ENCODE measurements at places on chromosomes 16 and 17.

GRCh38 chr16:67517661-67518423, 10.8 kb upstream of the RIPOR1 start:
- DNase-seq = no peak

- DNase-seq = no peak
These were observed 27.8 kb upstream of the C16orf78 start for GRCh38 chr16:49345829-49346228.

GRCh38 chr16:51154271-51155171, 3.5 kb upstream of the SALL1 start:
- no peak for DNase-seq

DNA sequence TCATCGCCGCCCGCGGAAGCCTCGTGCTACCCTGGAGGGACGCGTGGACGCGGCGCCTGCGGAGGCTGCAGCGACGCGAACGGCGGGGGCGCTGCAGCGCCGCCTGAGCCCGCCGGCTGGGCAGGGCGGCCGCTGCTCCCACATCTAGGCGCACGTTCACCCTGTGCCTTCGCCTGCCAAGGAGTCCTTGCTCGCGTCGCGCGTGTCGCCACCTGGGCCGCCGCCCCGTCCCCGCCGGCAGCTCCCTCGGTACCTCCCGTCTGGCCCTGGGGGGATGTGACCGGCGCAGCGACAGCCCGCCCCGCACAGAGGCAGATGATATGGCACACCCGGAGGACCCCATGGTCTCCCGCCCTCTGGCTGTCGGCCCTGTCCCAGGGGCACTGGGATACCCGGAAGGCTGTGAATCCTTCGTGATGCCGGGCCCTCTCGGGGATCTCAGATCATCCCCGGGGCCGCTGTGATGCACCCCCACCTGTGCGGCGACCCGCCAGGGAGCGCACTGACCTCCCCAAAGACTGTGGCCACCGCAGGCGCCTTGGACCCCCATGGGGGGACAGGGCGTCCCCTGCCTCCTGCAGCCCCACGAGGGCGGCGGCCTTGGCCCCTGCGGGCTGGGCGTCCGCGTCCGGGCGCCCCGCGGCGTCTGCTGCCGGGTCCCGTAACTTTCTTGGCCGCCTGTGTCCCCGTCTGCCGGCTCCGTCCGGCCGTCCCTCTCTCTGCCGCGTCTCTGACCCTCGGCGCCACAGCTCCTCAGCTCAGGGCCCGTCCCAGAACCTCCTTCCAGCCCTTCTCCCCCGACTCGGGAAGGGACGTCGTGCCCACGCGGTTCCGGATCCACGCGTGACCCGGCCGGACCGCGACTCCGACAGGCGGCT, 689 bp upstream of the TBC1D24 start:
- DNase-seq = peak; percentile 26

DNA sequence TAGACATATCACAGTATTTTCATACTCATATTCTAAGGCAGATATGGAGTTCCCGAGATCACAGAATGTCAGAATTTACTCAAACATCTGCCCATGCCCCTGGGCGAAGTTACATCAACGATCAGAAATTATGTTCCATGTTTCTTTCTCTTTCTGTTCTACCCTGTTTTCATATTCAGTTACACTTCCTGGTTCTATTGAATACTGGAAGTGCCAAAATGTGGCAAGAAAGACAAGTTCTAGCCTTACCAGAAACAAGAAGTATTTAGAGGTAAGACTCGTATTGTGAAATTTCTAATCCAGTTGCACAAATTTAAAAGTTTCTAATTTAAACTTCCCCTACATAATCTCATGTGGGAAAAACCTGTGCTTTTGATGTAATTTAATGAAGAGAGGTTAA, 36.1 kb downstream of the KCNJ2 start:
- no peak for DNase-seq

DNA sequence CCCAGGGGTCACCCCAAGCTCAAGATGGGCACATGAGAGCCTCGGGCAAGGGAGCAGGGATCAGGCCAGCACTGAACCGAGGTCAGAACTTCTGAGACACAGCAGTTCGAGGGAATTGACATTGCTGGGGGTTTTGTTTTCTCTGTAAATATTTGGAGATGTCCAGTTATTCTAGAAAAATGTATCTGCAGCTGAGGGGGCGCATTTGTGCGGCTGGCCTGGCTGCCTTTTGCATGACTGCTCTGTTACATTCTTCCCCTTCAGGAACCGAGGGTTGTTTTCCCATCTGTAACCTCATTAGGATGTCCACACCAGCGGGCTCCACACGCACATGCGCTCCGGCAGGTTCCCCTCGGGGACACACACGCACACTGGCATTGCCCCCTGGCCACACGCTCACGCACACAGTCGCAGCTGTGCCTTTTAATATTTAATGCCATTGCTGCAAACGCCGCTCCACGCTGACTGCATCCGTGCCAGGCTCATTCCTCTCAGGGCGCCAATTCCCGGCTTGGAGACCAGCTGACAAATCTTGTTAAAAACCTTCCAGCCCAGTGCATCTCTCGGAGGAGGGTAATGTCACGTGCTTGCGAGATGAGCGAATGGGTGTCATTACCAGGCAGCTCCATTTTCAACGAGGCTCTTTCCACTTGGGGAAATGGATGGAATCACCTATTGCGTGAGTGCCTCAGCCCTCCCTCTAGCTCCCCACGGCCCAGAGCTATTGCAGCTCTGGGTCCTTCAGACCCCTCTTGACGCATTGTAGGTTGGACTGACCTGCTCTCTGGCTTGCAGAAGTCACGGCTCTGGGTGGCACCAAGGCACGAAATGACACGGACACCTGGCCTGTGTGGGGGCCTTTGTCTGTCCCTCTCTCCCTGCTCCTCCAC, 13.1 kb downstream of the CCR7 start:
- no peak for DNase-seq

- DNase-seq = no peak
These were observed 3.4 kb upstream of the SLC38A10 start for GRCh38 chr17:81298325-81298990.

DNA sequence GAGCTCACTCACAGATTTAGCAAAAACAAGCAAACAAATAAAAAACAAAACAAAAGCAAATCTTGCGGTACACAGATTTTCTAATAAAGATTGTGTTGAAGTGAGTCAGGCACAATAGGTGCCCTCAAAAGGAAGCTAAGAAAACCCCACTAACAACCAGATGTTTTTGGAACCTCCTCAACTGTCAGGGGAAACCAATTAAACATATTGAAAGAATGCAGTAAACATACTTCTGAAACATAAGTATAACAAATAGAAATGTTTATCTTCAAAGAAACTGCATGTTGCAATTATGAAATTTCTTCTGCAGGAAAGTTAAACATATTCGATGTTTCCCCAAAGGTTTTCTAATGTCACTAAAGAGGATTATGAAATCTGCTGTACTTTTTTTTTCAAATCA, 110.5 kb upstream of the CORO6 start:
- no peak for DNase-seq

DNA sequence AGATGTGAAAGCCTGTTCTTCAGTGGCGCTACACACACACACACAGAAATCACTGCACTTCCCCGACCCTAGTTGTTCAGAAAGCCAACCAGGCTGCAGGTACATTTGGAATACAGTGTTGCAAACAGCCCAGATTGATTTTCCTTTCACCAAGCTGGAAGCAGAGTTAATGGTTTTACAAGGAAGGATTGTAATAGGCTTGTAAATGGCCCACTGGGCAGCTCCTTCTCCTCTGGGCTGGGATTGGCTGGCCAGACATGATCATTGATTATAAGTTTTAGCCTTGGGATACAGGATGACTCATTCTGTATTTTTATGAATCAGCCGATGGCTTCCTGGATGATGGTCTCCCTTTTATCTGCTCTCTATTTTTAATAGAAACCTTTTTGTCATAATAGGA, 2.5 kb downstream of the VAT1L start:
- DNase-seq = no peak

DNA sequence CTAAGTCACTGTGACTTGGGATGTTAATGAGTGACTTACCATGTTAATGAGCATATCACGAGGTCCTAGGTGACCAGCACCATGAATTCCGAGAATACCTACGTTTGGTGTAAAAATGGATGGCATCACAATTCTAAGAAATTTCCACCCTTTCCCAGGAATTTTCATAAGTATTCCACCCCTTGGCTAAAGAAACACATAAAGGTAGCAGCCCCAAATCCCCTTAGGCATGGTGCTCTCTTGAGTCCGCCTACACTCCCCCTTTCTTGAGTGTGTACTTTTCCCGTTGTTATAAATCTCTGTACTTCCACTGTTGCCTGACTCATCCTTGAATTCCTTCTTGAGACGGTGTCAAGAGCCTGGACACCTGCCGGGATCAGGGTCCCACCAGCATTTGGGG, 504.0 kb upstream of the RBFOX1 start:
- DNase-seq = no peak

DNA sequence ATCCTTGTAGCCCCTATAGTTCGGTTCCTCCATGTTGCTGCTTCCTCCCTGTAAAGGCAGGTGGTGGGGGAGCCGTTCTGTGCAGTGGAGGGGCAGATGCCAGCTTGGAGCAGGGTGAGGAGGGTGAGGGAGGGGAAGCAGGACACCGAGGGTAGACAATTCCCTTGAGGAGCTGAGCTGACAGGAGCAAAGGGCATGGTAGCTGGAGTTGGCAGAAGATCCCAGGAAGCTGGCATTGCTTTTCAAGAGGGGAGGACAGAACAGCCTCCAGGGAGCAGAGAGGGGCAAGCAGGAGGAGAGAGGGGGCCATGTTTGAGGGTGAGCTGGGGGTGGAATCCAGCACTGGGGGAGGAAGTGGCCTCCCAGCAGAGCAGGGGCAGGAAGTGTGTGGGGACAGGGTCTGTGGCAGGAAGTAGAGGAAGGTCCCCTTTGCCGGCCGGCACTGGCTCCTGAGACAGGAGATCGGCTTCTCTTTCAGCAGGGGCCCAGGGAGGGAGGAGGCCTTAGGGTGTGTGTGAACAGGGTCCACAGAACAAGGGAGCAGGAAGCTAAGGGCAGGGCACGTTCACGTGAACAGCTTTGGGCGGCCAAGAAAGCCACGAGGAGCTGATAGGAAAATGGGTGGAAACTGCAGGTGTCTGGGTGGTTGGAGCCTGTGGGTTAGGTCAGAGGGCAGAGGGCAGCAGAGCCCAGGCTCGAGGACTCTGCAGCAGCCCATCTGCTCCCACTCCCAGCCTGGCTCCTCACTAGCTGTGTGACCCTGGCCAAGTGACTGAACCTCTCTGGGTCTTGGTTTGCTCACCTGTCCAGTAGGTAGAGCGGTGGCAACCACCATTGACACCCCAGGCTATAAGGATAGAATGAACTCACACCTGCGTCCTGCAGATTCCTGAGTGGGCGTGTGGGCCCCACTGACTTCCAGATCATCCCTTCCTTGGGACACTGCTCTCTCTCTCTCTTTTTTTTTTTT, 17.5 kb upstream of the SPNS2 start:
- DNase-seq = no peak

- DNase-seq = no peak
These were observed 699 bp downstream of the FAM222B start for GRCh38 chr17:28841901-28842281.

- DNase-seq = no peak
These were observed 7.3 kb downstream of the SLC5A10 start for GRCh38 chr17:18959071-18959844.

DNA sequence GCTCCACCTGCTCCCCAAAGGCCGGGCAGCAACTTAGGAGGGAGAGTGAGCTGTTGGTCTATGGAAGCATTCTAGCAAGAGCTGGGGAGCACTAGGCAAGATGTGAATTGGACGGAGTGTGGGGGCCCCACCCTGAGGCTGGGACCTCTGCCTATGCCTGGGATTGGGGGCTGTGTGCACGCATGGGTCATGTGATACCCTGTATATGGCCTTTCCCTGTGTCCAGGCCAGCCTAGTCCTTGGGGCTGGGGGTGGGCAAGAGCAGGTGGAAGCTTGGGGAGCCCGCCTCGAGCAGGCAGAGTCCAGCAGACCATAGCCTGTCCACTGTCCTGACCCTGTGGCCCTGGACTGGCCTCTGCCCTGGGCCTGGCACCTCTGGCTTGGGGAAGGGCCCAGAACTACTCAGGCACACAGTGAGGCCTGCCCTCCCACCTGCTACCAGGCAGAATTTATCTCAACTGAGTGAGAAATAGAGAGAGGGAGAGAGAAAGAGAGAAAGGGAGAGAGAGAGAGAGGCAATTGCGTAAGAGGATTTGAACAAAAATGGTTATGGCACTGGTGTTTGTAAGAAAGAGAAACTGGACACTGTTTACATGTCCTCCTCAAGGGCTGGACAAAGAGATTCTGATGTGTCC, 19.1 kb downstream of the PDP2 start:
- DNase-seq = no peak

DNA sequence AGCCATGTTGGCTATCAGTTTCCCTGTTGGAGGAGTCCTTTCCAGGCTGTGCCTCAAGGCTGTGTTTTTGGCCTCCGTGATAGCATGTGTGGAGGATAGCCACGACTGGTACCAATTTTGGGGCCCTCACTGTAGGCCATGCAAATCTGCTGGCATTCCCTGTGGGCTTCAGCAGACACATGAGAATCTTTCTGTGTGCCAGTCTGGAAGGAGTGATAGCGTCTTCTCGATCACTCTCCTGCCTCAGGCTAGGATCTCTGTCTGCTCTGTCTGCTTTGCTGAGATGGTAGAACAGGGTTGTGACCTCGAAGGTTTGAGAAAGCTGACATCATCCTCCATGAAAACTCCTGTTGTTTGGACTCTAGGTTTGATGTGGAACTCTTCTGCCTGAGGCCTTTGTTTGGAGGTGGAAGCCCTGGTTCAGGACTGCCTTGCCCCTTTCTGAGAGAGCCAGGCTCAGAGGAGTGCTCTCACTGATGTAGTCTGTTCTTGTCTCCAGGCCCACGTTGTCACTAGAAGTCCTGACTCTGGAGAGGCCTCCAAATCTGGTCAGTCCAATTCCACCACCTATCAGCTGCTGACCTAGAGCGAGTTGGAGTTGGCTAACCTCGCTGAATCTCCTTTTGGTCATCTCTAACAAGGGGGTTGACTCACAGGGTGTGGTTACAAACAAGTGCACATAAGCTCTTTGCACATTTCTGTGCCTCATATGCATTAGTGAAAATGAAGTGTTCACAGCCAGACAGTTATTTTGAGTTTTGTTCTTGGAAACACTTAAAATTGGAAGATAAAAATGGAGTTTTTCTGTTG, 12.1 kb upstream of the EDC4 start:
- DNase-seq = no peak

- DNase-seq = no peak
These were observed 451.5 kb upstream of the HSBP1 start for GRCh38 chr16:83356266-83356665.

DNA sequence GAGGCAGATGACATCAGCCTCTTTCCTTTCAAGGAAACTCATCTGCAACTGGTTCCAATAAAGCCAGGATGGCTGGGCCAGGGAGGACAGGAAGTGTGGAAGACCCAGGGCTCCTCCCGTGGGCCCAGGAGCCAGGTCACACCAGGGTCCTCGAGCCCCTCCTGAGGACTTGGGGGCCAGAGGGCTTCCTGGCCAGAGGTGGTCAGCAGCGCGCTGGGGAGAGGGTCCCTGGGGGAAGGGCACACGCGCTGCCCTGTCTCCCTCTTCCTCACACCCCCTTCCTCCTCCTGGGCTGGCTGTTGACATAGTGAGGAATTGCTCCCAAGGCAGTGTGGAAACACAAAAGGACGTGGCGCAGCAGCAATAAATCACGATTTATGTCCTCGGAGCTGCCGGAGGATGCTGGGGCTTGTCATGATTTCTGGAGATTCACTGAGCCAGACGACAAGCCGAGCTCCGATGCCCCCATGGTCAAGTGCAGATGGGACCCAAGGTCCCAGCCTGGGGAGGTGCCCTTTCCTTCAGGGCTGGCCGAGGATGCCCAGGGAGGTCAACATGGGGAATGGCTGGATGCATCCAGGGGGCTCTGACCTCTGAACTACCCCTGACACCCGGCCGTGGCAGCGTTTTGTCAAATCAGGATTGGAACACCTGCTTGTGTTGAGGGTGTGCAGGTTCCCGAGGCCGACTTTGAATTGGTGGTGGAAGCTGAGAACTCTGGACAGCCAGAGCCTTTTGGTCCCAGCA, 152.6 kb downstream of the IRF8 start:
- no peak for DNase-seq

- DNase-seq = no peak
These were observed 639.3 kb downstream of the KCNJ2 start for GRCh38 chr17:70808596-70808995.

All from activated T-helper 1 cell treated with anti-CD3 and anti-CD28 coated beads, Interleukin-2, amount 50 U/mL, for 16 hours (primary cell).